Panc1 (cell line): ENCODE measurements at places on chromosomes 4 and X. TPM values are rescaled to one million over a fixed set of nuclear protein-coding genes. Genes with fewer than 3 reads are reported as not detected.

- no peaks in the 10 kb centered on the region for H3K27me3 ChIP-seq
- no peak for DNase-seq
- no peak overlapping the region for H3K27ac ChIP-seq
Measured at GRCh38 chr4:80434238-80434637, 98.7 kb downstream of the CFAP299 start.

Gene ASB5
- not detected for total RNA-seq

GRCh38 chrX:70525733-70526132 lies 81.1 kb downstream of the DLG3 start:
- no peak for DNase-seq
- no peak overlapping the region for H3K27ac ChIP-seq
- no peaks in the 10 kb centered on the region for H3K36me3 ChIP-seq
- H3K27me3 ChIP-seq, result no peaks in the 10 kb centered on the region
- H3K4me3 ChIP-seq, result no peak overlapping the region

Gene SOX3
- total RNA-seq, result not detected
